CMK (cell line): ENCODE measurements at places on chromosomes 12 and 14.
A peak's percentile ranks its signal among the peaks of the same experiment; 100 is the strongest.

GRCh38 chr14:59175404-59175803 lies 13.1 kb upstream of the DAAM1 start:
- DNase-seq, result no peak

DNA sequence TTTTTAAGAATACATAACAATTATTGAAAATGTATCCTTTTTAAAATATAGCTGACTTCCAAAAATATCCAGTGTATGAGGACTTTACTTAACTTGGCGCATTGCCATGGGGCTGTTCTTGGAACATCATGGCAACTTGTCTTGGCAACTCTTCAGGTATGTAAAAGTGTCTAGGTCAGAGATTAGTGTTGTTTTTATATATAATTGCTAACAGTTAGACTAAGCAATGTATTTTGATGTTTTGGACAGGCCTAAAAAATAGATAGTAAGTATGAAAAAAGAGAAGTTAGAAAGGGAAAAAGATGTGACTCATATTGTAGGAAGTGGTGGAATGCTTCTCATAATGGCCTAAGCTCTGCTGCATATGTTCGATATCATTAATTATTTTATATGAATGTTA lies 70.9 kb downstream of the MON2 start:
- no peak for DNase-seq

GRCh38 chr12:127712561-127712960 lies 554.4 kb upstream of the TMEM132C start:
- no peak for DNase-seq

GRCh38 chr12:111030800-111031199 lies 110.4 kb upstream of the MYL2 start:
- no peak for DNase-seq

GRCh38 chr14:59313144-59313651 lies 124.7 kb downstream of the DAAM1 start:
- no peak for DNase-seq

DNA sequence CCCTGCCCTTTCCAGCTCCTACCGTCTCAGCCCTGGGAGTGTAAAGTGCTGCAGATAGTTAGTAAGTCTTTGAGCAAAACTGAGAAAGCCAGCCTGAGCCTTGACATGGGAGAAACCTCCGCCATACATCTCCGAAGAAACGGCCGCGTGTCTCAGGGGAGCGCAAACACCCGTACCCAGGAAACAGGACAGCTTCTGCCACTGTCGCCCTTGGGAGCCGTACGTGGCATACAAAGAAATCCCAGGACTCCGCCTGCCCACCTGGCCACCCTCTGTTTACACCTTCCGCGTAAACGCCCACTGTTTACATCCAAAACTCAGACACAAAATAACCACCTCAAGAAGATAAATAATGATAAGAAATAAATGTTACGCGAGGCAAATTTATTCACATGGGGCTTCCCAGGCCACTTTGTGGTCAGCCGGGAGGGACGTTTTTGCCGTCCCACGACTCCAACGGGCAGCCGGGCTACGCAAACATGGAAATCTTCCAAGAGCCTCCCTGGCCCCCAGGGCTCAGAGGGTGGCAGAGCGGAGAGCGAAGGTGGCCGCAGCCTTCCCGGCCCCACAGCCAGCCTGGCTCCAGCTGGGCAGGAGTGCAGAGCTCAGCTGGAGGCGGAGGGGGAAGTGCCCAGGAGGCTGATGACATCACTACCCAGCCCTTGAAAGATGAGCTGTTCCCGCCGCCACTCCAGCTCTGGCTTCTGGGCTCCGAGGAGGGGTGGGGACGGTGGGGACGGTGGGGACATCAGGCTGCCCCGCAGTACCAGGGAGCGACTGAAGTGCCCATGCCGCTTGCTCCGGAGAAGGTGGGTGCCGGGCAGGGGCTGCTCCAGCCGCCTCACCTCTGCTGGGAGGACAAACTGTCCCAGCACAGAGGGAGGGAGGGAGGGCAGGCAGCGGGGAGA lies at the start of gene BDKRB2:
TSS of gene BDKRB2 (plus strand) at position 689 of the 908 bp plus-strand sequence. CDS start 32,269 bp downstream, outside the sequence.
- no peak for DNase-seq

- no peak for DNase-seq
Measured at GRCh38 chr14:74945261-74945851, 10.0 kb downstream of the PGF start.

- DNase-seq, result peak; percentile 41
Measured at GRCh38 chr12:51421266-51421884, 3.3 kb upstream of the SLC4A8 start.

- no peak for DNase-seq
Measured at GRCh38 chr14:63401646-63402045, 82.9 kb upstream of the GPHB5 start.

- no peak for DNase-seq
Measured at GRCh38 chr12:67761566-67761965, 113.0 kb downstream of the DYRK2 start.

DNA sequence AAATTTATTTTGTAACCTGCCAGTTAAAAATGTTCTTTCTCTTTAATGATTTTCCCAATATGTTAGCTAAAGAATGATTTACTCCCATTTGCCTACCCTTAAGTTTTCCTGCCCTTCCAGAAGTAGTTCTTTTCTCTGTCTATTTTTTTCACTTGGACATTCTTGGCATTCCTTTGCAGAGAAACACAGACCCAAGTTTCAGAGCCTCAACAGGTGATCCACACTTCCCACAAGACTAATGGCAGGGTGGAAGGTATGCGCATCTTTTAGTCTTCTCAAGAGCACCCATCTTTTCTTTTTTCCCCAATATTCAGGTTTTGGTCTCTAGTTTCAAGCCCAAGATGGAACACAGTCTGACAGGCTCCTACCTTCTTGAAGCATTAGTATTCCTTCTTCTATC lies 420.7 kb downstream of the ADAMTS20 start:
- no peak for DNase-seq

GRCh38 chr14:60642270-60643140 lies 6.8 kb downstream of the SIX1 start:
- DNase-seq, result no peak

- DNase-seq, result no peak
Measured at GRCh38 chr14:31164115-31164514, 43.5 kb downstream of the HECTD1 start.

DNA sequence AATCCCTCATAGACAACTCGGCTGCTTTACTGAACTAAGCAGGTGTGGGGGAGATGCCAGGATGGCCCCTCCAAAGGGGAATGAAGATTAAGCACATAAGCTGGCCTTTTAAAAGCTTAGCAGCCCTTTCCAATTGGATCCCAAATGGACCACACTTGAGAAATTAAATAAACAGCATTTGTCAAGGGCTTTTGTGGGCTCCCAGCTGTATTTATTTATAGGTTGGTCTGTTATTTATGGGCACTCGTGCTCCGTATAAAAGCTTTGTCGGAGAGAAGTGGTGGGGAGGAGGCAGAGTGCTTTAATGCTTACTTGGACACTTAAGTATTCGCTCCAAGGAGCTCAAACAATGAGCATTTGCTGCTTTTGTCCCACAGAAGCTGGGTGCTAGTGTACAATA lies 580.2 kb downstream of the MED13L start:
- DNase-seq, result no peak

GRCh38 chr12:21248679-21249078 lies 86.0 kb downstream of the SLCO1A2 start:
- no peak for DNase-seq

GRCh38 chr14:43215524-43215923 lies 1291.6 kb downstream of the FSCB start:
- no peak for DNase-seq

- DNase-seq, result no peak
Measured at GRCh38 chr14:105198588-105198987, 17.5 kb upstream of the NUDT14 start.

- no peak for DNase-seq
Measured at GRCh38 chr14:42353315-42353714, 746.6 kb downstream of the LRFN5 start.
